Natural killer cell (primary cell): ENCODE measurements at places on chromosomes 12 and 14.

DNA sequence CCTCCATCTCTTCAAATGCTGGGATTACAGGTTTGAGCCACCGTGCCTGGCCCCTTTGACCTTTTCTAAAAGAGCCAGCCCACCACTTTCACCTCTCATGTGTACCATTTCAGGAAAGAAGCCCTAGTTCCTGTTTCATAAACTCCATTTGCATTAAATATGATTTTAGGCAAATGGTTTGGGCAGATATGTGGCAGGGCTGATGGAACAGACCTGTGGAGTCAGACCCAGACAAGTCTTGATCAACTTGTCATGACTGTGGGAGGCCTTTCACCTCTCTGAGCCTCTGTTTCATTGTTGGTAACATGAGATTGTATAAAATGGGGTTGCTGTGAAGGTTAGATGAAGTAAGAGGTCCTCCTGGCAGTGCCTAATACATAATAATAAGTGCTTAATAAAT is 5.2 kb upstream of the MAP3K9 start:
- DNase-seq = no peak

DNA sequence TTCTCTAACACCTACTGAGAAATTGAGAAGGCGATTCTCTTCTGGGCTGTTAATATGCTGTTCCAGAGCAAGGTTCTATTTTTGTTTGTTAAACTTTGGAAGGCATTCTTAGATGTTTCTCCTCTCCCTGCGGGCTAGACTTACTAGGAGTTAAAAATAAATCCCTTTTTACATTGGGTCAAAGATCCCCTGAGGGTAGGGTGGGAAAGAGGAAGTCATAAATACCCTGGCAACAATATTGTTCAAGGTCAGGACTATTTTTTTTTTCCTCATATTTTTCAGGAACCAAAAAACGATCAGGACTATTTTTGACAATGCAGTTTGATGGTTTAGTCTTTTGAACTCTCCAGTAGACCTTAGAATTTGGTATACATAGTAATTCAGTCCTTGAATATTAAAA is 12.0 kb upstream of the SLC2A14 start:
- no peak for DNase-seq

- peak; percentile 61 for DNase-seq
Measured at GRCh38 chr14:105093431-105094192, 28.4 kb upstream of the GPR132 start.

DNA sequence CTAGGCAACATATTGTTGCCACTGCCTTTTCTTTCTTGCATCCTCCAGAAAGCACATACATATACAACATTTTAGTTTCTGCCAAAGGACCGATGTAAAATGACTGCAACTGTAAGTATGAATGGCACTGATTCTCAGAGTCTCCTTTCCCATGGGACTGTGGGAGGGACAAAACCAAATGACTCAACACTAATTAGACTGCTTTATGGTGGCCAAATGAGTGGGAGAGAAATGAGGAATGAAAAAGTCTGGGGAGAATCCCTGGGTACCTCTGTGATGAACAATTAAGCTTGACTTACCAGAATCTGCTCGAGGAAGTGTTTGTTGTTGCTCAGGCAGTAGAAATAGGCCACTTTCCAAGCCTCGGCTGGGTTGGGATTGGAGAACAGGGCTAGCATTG is 10.1 kb downstream of the ZFYVE26 start:
- DNase-seq = no peak

DNA sequence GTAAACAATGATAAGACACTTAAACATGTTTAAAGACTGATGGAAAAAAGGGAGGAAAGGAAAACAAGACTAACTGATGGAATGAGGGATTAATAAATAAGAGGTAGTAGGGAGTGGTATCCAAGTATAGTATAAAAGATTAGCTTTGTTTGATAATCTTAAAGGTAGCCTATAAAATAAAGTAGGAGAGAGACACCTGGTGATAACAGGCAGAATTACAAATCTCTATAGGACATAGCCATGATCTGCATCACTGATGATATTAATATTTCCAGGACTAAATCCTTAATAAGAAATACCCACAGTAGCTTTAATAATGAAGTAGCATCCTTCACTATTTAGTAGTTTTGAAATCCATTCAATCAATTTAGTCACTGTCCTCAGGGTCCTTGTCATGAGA is 30.4 kb downstream of the DLGAP5 start:
- peak; percentile 65 for DNase-seq

DNA sequence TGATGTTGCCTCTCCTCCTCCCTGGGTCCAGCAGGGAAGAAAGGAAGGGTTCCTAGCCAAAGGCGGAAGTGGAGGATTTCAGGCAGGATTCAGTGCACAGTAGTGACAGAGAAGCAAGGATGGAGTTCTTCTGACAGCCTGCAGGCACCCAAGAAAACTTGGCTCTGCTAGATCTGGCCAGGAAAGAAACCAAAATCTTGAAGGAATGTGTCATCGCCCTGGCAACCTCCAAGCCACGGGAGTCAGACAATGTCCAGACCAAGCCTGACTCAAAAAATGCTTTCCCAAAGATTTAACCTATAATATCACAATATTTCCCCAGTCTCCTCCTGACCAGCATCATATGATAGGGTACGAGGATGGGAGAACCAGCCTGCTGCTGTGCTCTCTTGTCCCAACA is 22.8 kb upstream of the DHRS4 start:
- DNase-seq = no peak

DNA sequence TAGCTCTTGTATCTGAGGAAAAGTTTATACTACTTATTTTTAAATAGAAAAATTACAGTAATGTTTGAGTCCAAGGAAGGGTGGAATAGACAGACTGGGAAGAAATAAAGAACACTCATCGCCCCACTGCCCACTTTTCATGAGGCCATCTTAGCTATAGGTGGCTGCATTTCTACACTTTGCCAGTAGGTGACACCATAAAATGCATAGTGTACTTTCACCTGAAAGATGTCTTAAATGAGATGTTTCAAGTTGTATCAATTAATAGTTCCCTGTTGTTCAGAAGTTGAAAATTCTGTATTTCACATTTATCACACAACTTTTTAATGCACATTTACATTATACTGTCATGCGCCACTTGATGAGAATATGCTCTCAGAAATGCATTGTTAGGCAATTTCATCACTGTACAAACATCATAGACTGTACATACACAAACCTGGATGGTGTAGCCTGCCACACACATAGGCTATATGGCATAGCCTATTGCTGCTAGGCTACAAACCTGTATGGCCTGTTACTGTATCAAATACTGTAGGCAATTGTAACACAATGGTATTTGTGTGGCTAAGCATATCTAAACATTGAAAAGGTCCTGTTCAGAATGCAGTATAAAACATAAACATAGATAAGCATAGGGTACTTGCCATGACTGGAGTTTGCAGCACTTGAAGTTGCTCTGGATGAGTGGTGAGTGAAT is 27.6 kb downstream of the PMCH start:
- peak; percentile 43 for DNase-seq

- DNase-seq = no peak
Measured at GRCh38 chr14:49991491-49991890, 98.6 kb downstream of the ARF6 start.

DNA sequence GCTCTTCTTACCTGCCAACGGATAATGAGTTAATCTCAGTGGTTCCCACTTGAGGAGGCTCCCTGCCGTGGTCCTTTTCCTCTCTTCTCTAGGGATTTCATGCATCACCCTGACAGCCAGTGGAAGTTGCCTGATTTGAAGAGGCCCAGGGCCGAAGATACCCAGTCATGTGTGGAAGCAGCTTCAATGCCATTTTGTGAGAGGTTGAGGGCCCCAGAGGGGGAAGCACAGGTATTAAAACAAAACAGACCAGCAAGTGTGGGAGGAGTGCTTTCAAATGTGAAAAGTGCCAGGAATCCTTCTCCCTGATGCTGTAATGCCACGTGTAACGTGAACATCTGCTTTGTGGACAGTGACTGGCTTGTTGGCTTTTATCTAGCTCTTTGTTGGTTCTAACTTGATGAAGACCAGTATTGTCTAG is 1.5 kb downstream of the TCP11L2 start:
- DNase-seq = no peak

DNA sequence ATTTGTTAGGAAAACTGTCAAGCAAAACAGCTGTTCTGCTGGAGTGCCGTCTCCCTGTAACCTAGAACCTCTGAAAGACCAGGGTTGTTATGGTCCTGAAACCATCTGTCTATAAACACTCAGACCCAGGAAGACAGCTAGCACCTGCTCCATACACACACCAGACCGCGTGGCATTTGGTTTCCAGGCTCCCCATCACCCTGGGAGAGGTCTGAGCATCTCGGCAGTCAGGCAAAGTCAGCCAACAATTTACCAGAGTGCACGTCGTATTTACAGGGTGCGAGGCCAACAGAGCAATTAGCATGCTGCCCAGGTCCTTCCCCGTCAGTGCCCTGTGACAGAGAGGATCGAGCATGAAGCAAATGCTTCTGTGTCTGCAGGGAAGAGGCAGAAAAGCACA is 272.5 kb downstream of the SLC15A4 start:
- DNase-seq = no peak

GRCh38 chr12:47835006-47835830 is 15.5 kb upstream of the HDAC7 start:
- DNase-seq = no peak

GRCh38 chr12:121637231-121637914 is 11.0 kb downstream of the ORAI1 start:
- peak; percentile 73 for DNase-seq

DNA sequence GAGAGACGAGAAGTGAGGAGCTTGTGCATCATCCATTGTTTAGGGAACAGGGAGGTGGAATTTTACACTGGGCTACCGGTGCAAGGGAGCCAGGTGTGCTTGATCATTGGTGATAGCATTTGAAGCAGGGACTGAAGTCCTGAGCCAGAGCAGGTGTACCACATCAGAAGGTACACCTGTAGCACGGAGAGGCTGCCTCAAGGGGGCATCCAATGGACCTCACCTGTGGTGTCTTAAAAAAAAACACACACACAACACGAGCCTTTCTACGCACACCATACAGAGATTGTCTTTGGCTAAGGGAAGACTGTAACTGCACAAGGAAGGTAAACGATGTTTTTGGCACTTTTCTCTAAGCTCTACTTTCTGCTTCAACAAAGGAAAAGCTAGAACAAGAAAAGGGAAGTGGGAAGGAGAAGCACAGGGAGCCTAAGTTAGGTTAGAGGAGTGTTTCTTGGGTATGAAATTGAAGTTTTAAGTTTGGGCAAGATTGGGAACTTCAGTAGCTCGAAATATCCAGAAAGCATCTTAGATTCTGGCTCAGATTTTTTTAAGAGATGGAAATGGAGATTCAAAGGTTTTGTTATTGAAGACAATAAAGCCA is 334.3 kb upstream of the FBXO33 start:
- DNase-seq = no peak

- DNase-seq = peak; percentile 89
Measured at GRCh38 chr12:8032242-8033152, at the start of gene FOXJ2. FOXJ2 (plus strand) TSS chr12:8032716; CDS start chr12:8039833, 7,117 bp downstream.

DNA sequence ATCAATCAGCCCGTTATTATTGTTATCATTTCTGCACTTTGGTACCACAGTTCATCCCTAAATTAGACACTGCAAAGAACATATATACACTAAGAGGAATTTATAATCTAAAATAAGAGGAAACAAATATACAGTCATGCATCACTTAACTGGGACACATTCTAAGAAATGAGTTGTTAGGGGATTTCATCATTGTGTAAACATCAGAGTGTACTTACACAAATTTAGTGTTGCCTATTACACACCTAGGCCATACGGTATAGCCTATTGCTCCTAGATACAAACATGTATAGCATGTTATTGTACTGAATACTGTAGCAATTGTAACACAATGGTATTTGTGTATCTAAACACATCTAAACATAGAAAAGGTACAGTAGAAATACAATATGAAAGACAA is 190.5 kb downstream of the BMP4 start:
- no peak for DNase-seq

DNA sequence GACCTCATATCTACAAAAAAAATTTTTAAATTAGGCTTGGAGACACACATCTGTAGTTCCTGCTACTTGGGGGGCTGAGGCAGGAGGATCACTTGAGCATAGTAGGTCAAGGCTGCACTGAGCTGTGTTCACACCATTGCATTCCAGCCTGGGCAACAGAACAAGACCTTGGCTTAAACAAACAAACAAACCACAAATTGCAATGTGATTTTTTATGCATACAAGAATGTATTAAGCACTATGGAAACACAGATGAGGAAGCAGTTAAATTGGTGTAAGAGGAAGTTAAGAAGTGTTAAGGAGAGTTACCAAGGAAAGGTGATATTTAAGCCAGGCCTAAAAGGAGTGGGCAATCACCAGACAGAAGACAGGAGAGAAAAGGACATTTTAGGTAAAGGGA is 83.6 kb upstream of the HECTD1 start:
- no peak for DNase-seq

DNA sequence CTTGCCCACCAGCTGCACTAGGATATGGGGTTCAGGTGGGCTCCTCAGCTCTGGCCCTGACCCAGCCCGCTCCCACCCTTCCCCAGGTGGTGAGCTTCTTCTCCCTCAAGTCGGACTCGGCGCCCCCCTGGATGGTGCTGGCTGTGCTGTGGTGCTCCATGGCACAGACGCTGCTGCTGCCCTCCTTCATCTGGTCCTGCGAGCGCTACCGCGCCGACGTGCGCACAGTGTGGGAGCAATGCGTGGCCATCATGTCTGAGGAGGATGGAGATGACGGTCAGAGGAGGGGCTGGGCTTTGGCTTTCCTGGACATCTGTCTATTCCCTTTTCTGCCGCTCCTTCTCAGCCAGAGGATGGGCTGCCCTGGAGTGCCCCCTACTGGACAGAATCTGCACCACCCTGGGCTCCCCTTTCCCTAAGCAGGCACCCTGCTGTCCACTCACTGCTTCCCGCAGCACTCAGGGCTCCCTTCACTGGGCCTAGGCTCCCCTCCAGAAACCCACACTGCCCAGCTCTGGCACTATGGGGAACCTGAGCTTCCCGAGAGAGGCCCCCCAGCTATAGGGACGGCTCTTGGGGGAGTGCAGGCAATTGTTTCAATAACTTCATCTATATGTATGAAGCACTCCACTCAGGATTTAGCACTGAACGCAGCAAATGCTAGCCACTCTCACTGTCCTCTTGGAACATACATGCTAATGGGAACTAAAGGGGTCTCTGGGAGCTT is 2.6 kb upstream of the P3H3 start:
- peak; percentile 60 for DNase-seq

- DNase-seq = no peak
Measured at GRCh38 chr14:63910583-63911363, 58.0 kb downstream of the SYNE2 start.

GRCh38 chr14:92693998-92694795 is 54.2 kb downstream of the LGMN start:
- DNase-seq = no peak

GRCh38 chr14:72839753-72840607 is 53.9 kb downstream of the DPF3 start:
- no peak for DNase-seq

DNA sequence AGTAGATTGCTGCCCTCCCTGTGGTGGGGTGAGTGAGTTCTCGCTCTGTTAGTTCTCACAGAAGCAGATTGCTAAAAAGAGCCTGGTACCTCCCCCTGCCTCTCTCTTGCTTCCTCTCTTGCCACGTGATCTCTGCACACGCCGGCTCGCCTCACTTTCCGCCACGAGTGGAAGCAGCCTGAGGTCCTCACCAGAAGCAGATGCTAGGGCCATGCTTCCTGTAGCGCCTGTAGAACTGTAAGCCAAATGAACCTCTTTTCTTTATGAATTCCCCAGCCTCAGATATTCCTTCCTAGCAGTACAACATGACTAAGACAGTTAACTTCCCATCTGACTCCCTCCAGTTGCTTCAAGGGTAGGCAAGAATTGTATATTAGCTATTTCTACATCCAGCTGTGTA is 76.2 kb downstream of the ETV6 start:
- no peak for DNase-seq
